ENCODE measurements at places on chromosomes 2 and 18. TPM values are rescaled to one million over a fixed set of nuclear protein-coding genes. Genes with fewer than 3 reads are reported as not detected.
A peak's percentile ranks its signal among the peaks of the same experiment; 100 is the strongest.

- no peak for DNase-seq
These were observed 27.7 kb downstream of the POLE4 start for GRCh38 chr2:74985978-74986609.

DNA sequence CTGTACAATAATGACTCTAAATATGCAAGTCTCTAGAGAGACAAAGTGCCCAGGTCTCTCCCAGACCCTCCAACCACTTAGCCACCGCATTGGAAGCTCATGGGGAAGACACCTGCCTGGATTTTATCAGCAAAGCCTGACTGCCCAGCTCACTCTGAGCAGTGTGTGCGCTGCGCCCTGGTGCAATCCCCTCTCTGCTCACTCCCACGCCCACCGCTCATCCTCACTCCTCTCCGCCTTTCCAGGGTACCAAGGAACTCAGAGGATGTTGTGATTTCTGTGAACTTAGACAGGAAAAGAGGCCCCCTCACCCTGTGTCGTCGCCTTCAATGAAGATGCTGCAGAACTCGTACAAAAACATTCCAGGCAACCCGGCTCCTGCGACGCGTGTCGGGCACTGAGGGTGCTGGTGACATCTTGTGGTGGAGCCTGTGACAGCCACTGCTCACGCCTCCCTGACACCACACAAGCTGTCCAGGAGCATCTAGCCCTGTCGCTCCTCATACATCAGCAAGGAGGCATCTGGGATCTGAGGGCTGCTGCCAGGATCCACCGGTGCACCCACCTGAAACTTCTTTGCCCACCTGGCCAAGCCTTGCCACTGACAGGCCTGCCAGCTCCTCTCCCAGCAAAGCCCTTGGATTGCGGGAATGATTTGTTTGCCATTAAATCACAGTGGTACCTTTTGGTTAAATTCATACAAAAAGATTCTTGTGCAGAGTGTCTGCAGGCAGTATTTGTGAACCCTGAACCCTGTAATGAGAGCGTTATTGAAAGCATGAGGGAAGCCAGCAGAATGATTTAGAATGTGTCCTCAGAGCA, 220.4 kb downstream of the ZNF516 start:
- DNase-seq: no peak

Gene CAPN14
- total RNA-seq: 0.43 TPM

- DNase-seq: peak; percentile 70
These were observed 18.5 kb upstream of the NTSR2 start for GRCh38 chr2:11688222-11689069.

- no peak for DNase-seq
These were observed 72.9 kb upstream of the MYCN start for GRCh38 chr2:15867194-15868171.

- no peak for DNase-seq
These were observed 680.0 kb downstream of the EPHA4 start for GRCh38 chr2:220892018-220892634.

Gene SANBR
- total RNA-seq: 5.3 TPM

DNA sequence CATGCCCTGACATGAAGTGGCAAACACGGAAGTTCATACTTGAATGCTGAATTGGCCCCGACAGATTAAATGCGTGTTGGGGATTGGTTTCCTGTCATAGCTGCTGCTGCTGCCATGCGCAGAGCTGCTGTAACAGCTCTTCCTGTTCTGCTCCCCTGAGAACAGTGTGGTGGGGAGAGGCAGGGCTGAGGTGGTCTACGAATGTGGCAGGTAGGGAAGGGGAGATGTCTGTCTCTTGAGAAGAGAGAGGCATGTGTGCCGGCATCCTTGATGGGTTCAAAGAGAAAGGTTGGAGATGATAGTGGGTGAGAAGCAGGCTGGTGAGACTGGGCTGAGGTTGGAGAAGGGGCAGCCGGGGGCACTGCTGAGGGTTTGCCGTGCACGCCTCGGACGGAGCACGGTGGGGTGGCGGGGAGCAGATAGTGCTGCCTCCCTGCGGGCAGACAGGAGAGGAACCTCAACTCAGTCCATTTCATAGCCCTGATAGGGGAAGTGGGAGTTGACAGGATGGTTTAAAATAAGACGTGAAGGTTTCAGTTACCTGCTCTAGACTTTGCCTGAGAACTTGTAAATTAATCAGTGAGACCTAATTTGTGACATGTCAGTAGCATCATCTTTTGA, 46.1 kb downstream of the TMEM185B start:
- DNase-seq: peak; percentile 68

DNA sequence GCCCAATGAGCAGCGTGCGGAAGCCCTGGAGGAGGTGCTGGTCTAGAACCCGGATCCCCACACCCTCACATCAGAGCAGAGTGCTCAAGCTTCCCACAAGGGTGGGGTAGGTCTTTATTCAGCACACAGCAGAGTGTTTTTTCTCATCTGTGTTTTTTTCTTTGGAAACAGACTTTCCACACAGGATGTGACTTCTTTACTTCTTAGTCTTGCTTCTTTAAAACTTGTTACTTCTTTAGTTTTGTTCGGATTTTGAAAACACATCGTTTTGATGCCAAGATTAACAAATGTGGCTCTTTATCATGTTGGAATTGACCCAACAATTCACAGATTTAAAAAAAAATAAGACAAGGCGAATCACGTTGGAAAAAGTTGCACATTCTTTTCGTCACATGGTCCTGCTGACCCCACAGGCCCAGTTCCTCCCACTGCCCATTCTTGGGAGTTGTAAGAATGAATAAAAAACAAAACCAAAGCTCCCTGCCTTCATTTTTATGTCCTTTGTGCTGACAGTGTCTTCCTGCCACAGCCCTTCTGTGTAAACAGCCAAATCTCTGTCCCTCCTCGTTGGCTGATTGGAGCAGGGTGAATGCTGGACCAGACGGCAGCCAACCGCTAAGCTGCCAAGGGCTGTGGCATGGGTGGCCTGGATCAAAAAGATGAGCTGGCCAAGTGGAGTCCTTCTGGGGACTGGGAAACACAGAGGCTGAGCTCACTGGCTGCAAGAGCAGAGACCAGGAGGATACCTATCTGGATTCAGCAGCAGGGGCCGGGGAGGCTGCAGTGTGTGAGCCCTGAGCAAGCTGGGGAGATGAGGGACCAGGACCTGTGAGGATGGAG, 81.6 kb downstream of the TWIST2 start:
- DNase-seq: no peak

- DNase-seq: no peak
These were observed 744 bp downstream of the POU3F3 start for GRCh38 chr2:104854498-104855220.

DNA sequence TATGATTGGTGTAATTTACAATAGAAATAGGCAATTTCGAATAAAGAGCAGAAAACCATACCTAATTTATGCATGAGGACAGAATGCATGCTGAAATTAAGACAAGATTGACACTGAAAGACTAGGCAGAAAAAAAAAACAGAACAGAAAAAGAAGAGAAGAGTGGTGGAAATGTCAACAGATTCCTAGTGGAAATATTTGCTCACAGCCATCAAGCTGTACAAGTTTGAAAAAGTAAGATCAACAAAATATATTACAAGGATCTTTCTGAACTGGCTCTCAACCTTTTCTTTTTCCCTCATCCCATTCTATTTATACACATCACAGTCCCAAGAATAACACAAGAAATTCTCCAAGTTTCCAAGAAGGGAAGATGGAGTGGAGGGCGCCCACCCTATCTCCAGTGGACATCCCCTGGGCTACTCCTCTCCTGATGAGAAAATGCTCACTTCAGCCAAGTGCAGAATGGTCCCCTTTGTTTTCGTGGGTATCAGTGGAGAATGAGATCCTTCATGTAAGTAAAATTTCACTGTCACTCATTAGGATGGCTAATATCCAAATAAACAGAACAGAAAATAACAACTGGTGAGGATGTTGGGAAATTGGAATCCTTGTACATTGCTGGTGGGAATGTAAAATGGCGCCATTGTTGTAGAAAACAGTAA, 51.0 kb upstream of the ZNF532 start:
- DNase-seq: no peak

DNA sequence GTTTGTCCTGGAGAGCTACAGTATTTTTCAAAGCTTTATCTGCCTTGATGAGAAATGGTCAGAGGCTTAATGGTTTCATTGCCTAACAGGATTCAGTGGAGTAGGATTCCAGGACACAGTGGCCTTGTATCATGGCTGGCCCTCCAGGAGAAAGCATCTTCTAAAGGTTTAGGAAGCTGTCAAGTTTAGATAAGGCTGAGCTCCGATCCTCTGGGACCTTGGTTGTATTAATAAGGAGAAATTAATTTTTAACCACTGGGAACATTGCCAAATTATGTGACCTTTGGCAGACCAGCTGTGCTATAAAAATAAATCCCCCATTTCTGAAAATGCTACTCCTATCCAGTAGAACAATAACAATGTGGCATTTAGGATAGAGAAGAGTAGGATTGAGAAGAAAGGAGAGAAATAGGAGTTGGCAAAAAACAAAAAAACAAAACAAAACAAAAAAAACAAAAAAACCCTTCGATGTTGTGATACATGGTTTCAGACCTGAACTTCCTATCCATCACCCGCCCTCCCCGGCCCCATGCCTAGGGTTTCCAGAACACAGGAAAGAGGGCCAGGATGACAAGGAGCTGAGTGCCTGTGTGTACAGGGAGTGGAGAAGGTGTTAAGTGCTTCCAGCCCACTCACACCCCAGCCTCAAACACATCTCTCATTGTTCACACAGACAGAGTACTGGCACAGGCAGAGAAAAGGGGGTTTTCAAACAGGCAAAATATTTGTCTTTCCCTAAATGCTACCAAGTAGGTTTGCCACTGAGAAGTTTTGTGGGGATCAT, 6.3 kb downstream of the NRP2 start:
- DNase-seq: no peak

DNA sequence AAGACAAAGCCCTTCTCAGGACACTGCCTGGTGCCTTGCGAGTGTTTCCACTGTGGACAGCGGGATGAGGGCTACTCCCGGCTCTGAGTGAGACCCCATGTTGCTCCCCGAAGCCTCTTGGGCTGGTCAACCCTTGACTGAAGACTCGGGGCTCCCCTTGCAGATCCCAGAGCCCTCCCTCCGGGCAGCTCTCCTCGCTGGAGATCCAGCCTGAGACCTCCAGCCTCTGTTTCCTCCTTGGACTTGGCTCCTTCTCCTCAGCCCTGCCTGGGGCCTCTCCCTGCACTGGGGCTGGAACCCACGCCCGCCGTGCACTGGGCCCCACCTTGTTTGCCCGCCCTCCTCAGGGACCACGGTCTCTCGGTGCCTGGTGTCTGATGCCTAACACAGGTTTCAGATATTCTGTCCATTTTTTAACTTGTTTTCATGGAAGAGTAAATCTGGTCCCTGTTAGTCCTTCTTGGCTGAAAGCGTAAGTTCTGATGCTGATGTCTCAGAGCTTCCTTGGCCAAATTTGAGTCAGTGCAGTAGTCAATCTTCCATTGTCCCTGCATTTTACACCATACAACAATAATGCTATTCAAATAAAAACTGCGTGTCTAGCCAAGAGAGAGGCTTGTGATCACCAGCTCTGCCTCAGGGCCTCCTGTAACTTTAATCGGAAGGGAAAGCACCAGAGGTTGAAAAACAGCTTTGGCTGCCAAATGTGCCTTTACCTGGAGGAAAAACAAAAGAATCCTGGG, 139.3 kb upstream of the CTDP1 start:
- no peak for DNase-seq

Gene CMPK2
- total RNA-seq: 8.6 TPM

DNA sequence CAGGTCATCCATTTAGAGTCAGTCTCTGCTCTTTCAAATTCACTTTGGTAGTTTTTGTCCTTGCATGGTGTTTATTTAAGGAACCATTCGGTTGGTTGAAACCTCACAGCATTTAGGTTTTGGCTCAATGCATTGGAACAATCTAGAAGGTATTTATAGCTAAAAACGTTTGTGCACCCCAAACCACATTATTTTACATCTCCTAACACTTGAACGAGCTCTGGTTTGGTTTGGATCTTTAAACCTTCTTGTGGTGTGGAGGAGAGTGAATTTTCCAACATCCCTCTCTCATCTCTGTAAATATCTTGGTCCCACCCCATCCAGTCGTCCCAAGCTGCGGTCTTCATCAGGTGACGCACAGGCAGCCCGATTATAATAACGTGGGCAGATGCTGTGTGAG, 287.9 kb downstream of the LPIN1 start:
- no peak for DNase-seq

GRCh38 chr2:64133828-64134227, 10.4 kb downstream of the PELI1 start:
- DNase-seq: no peak

Gene IL36G
- total RNA-seq: not detected

GRCh38 chr18:33694593-33694992, 116.6 kb downstream of the ASXL3 start:
- no peak for DNase-seq

DNA sequence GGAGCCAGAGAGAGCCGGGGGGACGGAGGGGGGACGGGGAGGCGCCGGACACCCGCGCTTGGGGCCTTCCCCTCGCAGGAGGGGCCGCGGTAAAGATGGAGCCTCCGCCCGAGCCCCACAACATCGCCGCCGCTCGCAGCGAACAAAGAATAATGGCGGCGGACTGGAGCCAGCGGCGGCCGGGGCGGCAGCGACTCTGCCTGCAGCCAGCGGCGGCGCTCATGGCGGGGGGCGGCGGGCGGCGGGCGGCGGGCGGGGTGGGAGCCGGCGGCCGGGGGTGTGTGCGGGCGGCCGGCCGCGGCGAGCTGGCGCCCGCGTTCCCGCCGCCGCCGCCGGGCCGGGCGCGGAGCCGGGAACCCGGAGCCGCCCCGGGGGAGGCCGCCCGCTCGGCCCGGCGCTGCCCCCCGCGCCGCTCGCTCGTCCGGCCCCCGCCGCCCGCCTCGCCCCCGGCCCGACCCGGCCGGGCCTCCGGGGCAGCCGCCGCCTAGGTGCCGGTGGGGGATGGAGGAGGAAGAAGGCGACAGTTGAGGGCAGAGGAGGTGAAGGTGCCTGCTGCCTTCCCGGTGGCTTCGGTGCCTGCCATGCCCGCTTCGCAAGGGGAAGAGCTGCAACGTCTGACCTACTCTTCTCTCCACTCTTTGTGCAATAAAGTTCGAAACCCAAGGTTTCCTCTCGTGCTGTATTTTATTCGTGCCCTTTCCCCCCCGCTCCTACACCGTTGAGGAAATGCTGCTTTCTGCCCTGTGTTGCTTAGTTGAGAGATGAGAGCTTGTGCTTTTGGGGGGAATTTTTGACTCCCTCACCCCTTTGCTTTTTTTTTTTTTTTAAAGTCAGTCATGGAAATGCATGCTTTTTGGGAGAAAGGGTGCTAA, 634 bp downstream of the CREB1 start:
- peak; percentile 83 for DNase-seq

- no peak for DNase-seq
These were observed 242.7 kb downstream of the TMEM182 start for GRCh38 chr2:103004426-103004942.

Gene SERPINB4
- not detected for total RNA-seq

Gene RTKN
- total RNA-seq: 15.1 TPM
